ENCODE measurements at places on chromosomes 5 and 9.

DNA sequence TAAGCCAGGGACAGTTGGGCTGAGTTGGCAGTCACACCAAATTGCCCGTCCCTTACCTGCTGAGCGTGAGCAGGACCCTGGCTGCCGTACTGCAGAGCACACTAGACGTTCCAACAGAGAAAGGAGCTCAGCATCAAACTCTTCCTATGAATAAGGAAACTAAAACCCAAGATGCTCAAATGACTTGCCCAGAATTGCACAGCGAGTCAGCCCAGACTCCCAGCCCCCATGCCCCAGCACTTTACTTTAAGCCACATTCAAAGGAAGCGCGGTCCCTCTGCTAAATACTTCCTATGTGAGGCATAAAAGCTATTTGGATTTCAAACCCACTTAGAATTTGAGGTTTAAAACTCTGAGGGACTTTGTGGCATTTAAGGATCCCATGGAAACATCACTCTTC is 23.9 kb downstream of the PAX5 start:
- DNase-seq = no peak

GRCh38 chr5:9519537-9519936 is 26.3 kb downstream of the SEMA5A start:
- no peak for DNase-seq

DNA sequence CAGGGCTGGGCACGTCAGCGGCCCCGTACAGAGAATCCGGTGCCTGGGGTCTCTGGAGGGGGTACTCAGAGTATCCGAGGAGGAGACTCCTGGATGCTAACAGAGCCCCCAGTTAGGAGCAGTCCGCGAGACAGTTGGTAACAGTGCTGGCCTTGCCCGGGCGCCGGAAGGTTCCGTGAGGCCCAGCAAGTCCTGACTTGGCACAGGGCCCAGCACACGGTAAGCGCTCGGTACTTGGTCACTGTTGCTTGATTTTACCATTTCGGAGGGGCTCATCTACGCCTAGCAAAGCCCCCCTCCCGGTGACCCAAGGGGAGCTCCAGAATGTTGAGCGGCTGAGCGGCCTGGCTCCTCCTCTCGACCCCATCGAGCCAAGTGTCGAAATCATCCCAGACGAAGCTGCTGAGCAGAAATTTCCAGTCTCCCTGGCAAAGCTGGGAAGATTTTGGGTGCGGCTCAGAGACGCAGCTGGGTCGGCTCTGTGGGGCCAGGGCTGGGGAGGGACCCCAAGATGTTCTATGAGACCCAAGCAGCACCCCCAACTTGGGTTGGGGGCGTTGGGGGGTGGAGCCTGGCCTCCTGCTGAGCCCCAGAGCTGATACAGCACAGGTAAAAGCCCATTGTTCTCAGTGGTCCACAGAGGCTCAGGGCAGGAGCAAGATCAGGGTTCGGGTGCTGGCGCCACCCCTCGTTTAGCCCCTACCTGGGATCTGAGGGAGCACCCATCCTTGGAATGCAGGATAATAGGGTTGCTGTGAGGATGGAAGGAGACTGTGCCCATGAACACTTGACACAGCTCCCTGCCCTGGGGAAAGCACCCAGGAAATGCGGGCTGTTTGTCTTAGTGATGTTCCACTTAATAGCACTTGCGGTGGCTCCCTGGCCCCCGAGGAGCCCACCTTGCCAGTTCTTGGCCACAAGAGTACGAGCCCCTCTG is 137.2 kb downstream of the C9orf50 start:
- DNase-seq = no peak

GRCh38 chr9:12629067-12629466 is 64.1 kb upstream of the TYRP1 start:
- no peak for DNase-seq

GRCh38 chr9:16627967-16628366 is 242.5 kb downstream of the BNC2 start:
- DNase-seq = no peak

DNA sequence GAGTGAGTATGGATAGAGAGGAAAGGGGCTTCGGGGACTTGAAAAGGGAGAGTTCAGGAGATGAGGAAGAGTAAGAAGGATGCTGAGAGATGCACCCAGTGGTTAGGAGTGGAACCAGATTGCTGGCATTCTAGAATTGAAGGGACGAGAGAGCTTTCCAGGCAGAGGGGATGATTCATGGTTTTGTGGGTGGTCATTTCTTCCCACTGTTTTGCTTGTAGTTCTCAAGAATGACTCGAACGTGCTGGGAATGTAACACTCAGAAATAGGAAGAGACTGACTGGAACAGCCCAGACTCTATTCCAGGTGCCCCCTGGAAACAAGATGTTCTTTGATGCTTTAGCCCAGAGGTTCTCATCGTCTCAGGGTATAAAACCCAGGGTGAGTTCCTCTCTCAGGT is 294.2 kb downstream of the ICE1 start:
- no peak for DNase-seq

DNA sequence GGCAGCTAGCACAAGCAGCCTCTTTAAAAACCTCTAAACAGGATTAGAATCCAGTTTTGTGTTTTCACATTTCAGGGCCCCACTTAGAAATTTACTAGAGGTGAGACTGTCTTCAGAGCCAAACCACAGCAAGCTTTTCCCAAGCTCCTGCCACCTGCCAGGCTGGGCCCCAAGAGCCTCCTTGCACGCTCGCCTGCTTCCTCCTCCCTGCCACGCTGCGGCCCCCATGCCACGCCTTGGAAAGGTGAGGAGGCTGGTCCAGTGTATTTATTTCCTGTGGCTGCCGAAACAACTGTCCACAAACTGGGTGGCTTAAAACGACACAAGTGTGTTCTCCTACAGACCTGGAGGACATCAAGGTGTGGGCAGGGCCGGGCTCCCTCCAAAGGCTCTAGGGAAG is 43.4 kb downstream of the NKX2-5 start:
- DNase-seq = no peak

GRCh38 chr5:123083298-123083697 is 5.7 kb upstream of the PRDM6 start:
- DNase-seq = no peak

GRCh38 chr9:128635266-128636023 is 21.2 kb downstream of the DYNC2I2 start:
- no peak for DNase-seq

GRCh38 chr5:77777281-77777892 is 1.2 kb upstream of the TBCA start:
- DNase-seq = no peak

DNA sequence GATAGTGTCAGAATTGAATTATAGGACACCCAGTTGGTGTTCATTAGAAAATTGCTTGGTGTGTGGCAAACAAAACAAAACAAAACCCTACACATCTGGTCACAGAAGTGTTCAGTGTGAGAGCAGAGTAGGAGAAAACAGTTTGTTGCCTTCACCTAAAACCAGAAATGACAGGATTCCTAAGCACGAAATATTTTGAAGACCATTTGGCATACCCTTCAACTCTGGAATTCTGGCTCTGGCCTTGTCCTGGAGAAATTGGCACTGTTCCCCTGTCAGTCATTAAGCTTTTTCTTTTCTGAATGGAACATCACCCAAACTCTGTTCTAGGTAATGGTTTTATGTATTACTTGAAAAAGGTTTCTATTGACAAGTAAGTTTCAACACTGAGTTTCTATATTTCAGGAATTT is 110.2 kb upstream of the PCA3 start:
- no peak for DNase-seq

DNA sequence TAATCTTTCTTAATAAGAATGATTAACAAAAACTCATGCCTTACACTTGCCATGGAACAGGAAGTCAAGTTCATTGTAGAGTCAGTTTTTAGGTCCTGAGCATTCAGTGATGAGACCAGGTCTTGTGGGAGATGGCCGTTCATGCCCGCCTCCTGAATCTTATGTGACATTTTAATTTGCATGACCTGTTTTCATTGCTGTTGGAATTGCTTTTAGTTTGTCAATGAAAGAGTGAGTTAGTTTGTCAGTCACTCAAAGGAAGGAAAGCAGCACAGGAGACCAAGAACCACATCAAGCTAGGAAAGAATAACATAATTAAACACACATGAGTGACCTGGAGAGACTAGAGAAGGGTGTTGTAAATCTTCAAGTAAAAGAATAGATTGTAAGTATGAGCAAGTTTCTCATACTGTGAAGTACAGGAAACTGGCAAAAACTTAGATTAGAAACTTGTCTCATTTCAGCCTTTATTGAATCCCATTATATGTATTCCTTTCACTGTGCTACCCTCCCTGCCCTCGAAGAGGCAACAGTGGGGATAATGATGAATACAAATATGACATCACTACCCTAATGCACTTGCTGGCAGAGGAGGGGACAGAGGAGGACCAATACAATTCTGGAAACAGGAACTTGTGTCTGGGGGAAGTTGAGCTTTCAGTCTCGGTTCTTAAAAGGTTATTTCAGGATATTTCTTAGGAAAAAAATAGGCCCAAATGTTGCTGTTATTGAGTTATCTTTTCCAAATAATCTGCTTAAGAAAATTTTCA is 64.3 kb upstream of the C6 start:
- DNase-seq = no peak

- no peak for DNase-seq
Observed at GRCh38 chr5:173103411-173103810, 40.9 kb upstream of the BNIP1 start.

- DNase-seq = no peak
Observed at GRCh38 chr5:59449905-59450644, 443.5 kb downstream of the PDE4D start.

DNA sequence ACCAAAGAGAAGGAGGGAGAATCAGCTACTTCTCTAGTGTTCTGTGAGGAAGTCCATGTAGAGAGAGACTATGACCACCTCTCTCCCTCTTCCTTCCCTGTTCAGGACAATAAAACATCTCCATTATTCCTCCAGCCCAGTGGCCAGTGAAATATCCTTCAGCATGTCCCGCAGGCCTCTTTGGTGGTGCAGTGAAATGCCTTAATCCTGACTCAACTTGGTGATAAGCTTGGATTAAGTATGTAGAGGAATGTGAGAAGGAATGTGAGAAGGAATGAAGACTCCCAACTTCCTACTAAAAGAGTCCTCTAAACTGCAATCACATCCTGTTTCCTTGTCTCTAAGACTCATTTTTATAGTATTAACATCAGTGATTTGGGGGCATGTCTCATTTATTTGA is 167.3 kb downstream of the TRPM3 start:
- no peak for DNase-seq

DNA sequence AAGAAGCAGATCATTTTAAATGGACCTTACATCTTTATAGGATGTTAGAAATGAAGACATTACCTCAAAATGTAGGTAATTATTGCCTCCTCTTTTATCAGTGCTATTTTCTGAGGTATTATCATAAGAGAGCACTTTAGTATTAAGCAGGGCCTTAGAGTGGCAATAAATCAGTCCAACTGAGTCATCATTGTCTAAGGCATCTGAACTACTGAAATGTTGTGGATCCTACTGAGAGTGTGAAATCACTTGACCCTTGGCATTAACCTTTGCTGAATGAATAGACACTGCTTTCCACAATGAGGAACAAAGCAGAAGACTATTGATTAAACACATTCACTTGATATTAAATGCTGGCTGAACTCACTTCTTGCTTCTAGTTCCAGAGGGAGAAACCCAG is 224.6 kb upstream of the ARRDC3 start:
- no peak for DNase-seq

DNA sequence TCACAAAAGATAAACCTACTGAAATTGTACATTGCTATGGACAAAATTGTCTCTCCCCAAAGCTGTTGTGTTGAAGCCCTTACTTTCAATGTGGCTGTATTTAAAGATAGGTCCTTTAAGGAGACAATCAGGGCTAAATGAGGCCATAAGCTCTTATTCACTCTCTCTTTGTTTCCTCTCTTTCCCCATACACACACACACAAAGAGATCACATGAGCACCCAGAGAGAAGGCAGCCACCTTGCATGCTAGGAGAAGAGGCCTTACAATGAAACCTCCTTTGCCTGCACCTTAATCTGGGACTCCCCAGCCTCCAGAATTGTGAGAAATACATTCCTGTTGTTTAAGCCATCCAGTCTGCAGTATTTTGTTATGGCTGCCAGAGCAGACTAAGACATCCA is 1295.6 kb upstream of the CDH6 start:
- no peak for DNase-seq

DNA sequence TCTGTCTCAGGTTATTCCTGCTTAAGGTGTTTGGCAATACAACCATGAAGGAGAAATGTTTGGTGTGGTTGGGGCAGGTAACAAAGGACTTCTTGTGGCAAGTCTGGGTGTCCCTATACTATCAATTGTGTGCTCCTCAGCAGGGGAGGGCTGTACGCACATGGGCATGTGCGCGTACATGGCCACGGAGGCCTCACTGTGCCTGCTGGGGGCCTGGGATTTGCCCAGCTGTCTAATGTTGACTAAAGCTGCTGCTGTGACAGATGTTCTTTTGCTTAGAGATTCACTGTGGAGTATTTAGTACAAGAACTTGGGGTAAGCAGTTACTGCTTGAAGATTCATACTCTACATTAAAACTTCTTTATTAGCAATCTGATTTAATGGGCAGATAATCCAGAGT is 97.5 kb downstream of the HSPA4 start:
- DNase-seq = no peak

GRCh38 chr9:124456341-124457078 is 6.3 kb downstream of the ADGRD2 start:
- no peak for DNase-seq

DNA sequence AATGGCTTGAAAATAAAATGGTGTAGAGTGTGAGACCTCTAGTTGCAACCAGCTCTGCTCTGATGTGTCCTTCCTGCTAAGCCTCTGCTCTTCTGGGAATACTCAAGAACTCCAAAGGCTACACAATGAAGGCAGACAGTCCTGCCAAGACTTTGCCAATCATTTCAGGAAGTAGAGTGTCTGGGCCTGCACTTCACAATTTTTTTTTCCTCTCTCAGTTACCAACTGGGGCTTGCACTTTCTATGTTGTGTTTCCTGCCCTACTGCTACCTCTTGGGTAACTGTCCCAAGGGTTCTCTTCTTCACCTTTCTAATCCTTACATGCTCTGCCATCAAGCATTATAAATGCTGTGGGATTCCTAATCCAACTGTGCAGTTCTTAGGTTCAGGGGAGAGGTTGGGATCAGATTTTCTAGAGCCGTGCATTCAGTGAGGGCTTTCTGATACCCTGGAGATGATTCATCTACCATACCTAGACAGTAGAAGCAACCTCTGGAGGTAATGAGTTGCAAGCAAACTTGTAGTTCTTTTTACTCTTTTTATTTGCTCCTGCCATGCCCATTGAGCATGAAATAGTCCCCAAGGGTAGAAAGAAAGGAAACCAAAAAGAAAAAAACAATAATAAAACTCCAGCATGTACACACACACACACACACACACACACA is 365.9 kb downstream of the MLLT3 start:
- DNase-seq = no peak

Measured in activated CD4-positive, alpha-beta T cell treated with anti-CD3 and anti-CD28 coated beads, Interleukin-2, amount 50 U/mL, for 4 hours (primary cell).